Activated CD4-positive, CD25-positive, alpha-beta regulatory T cell treated with anti-CD3 and anti-CD28 coated beads, Interleukin-2, amount 50 U/mL, for 72 hours (primary cell): ENCODE measurements at places on chromosomes 4 and X.

DNA sequence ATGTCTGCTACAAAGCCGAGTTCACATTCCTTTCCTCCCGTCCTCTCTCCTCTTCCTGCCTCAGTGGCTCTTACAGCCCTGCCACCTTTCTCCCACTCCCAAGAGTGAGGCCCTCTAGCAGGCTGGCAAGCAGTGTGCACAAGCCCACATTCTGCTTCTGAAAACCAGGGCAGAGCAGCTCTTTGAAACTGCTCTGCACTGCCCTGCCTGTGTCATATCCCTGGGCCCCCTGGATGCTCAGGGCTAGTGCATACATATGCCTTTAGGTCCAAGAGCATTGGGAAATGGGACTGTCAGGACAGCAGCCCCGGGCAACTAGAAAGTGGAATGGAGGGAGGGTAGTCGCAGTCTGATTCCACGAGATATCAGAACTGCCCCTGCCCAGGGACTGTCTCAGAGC is 42.4 kb downstream of the CNGA2 start:
- no peak for DNase-seq

- no peak for DNase-seq
These were observed 46.0 kb upstream of the C1QTNF7 start for GRCh38 chr4:15381806-15382338.

GRCh38 chr4:160091631-160092030 is 988.8 kb downstream of the RAPGEF2 start:
- DNase-seq = no peak

DNA sequence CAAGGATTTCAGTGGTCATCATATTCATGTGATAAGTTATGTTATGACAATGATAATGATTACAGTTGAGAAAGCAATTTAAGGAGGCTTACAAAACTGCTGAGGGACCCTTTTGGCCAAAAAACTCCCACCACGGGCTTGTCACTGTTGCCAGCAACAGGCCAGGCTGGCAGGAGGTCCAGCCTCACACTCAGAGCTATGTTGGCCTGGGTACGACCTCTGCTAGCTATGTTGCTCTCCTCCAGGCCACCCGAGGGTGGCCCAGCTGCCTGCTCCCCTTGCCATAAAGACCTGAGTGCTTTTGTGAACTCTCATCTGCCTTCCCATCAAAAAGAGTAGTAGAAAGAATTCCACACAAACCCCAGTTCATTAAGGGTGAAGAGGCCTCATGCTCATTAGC is 52.0 kb downstream of the MID1 start:
- DNase-seq = no peak
